ENCODE measurements at places on chromosomes 5 and 9.

GRCh38 chr9:35749515-35750255, 598 bp downstream of the RGP1 start:
- DNase-seq, result no peak

DNA sequence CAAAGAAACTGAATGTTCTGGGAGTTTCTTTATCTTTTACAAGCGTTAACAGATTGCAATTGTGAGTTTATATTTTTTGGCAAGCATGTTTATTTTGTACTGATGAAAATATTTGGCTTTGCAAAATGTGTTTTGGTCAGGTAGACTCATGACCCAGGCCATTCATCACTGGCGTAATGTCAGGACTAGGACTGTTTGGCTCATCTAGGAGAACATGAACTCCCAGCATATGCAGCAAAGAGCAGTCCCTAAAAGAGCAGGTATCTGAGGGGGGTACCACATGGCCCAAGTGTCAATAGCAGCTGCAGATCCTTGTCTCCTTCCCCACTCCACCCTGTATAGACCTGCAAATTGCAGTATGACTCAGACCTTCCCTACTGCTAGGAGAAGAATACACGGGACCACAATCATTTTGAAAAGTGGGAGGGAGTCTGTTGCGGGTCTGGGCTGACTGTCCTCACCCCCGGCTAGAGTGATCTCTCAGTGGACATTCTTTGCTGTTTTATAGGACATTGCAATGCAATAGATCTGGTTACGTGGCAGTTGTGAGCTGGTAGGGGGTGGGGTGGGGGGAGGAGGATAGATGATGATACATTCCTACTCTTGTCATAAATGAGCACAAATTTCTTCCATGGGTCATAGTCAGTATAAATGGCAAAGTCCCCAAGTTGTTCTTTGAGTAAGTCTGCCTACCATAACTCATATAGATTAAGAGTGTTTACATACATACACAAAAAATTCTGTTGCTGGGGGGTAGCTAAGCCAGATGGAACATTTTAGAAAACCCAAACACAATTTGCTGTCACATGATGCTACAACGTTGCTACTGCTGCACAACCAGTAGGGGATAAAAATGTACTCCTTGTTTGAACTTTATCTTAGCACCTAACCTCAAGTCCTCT, 20.8 kb upstream of the SNCAIP start:
- DNase-seq, result no peak

- no peak for DNase-seq
These were observed 3.7 kb upstream of the SVEP1 start for GRCh38 chr9:110583237-110583636.

DNA sequence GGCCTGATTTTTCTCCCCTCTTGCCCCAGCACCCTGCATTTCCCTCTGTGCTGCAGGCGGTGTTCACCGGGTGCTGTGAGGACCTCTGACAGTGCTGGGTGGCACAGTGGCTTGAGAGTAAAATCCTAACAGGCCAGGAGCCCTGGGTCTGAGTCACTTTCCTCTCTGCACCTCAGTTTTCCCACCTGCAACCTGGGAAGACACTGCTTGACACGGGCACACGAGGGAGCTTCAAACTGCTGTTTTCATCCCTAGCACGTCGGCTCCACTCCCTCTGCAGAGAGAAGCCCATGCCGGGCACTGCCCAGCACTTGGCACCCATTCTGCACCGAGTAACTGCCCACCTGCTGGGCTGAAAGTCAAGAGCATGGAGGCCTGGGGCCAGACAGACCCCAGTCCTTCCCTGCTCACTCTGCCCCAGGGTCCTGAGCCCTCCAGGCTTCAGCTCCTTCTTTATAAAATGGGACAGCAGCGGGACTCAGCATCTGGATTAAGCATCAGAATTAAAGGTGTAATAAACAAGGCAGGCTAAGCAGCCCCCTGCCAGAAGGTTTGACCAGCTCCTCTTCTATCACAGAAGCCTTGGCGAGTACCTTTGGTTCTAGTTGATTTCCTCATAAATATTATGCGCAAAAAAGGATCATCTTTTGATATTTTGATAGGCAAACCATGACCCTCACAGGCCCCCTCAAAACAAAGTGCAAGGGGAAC, 5.2 kb downstream of the GFI1B start:
- DNase-seq, result no peak
